Myocyte (in vitro differentiated cells): ENCODE measurements at places on chromosomes 7 and 10. TPM values are rescaled to one million over a fixed set of nuclear protein-coding genes. Genes with fewer than 3 reads are reported as not detected.

The LRRC61 gene
- total RNA-seq = not detected in 2 replicates

The DEPP1 gene
- 37.4 and 55.5 TPM in 2 replicates for total RNA-seq

The CCDC172 gene
- not detected in 2 replicates for total RNA-seq

The NEUROG3 gene
- total RNA-seq = 0.27 TPM in 1 of 2 replicates, not detected in the other

The NUTM2B gene
- total RNA-seq = 0.21 and 0.36 TPM in 2 replicates

The EGFR gene
- 22.5 and 32.4 TPM in 2 replicates for total RNA-seq

DNA sequence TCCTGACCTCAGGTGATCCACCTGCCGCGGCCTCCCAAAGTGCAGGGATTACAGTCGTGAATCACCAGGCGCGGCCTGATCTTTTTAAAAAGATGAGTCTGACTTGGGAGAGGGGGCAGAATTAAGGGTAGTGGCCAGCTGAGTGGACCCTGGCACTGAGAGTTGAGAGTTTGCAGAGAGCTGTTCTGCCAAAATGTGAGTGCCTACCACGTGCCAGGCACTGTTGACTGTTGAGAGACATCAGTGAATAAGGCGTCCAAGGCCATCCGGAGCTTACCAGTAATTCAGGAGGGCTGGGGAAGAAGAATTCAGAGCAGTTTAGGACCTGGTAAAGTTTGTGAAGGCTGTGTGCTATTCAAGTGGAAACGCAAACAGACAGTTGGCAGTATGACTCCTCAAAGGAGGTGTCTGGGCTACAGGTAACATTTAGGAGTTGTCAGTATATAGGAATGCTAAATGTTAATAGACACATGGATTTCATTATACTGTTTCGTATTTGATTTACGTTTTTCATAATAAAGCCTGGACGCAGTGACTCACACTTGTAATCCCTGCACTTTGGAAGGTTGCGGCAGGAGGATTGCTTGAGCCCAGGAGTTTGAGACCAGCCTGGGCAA is 1.5 kb downstream of the NIPSNAP2 start:
- DNase-seq = no peak

- no peak for DNase-seq
These were observed 11.5 kb upstream of the YAE1 start for GRCh38 chr7:39554583-39555165.

- peak; percentile 84 for DNase-seq
These were observed 8.7 kb downstream of the TTYH3 start for GRCh38 chr7:2640482-2640830.

DNA sequence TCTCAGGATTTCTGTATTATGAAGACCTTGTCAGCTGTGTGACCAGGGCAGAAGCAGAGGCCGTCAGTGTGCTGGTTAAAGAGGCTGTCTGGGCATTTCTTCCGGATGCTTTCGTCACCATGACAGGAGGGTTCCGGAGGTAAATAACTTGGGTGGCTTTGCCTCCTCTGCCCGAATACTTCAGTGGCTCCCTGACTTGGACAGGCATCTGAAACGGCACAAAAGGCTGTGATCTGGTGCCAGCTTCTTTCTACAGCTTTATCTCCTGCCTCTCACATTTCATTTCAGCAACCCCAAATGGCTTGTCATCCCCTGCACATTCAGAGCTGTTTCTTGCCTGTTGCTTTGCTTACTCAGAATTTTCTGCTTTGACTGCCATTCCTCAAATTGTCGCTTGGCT is 23.2 kb downstream of the DNTT start:
- no peak for DNase-seq

DNA sequence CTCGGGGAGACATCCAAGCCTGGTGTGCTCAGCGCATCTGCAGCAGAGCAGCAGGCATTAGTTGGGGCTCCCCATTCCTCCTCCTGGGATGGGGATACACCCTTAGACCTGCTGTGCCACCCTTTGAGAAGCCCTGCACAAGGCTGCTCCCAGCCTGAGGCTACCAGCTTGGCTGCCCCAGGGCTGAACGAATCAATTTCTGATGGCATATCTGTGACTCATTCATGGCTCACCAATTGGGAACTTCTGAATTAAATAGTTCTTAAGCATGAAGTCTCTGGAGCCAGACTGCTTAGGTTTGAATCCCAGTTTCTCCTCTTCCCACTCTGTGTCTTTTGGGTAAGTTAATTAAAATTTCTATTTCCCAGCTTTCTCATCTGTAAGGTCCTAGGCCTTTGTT is 16.3 kb upstream of the GLI3 start:
- DNase-seq = no peak

- DNase-seq = no peak
These were observed 16.8 kb upstream of the CRTAC1 start for GRCh38 chr10:98047009-98047741.

DNA sequence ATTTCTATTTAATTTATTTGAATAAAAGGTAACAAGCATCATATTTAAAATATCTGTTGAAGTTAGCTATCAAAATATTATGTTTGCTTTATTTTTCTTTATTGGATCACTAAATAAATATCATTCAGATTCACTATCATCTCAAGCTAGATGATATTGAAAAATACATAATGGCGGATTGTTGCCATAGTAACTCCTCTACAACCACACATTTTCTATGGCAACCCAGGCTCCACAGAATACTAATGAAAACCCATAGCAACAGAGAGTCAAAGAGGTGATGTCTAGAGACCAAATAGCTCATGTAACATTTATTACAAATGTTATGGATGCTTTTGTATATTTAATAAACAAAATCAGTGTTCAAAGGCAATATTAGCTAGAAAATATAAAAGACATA is 148.9 kb upstream of the CDK1 start:
- no peak for DNase-seq

DNA sequence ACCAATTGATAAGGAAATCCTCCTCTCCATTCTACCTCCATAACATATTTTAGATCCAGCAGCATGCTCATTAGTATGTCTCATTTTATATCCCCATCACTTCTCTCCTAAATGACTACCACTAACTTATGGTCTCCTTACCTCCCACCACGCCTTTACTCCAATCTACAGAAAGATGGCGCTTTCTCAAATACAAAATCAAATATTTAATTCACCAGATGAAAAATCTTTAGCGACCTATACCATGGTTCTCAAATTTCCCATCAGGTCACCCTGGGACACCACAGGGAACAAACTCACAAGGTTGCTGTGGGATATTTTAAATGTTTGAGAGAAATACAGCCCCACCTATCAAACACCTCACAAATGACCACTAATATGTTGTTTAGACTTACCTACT is 27.0 kb upstream of the EBLN1 start:
- no peak for DNase-seq
